NCI-H774 (cell line): ENCODE measurements at places on chromosomes 3 and 15.

DNA sequence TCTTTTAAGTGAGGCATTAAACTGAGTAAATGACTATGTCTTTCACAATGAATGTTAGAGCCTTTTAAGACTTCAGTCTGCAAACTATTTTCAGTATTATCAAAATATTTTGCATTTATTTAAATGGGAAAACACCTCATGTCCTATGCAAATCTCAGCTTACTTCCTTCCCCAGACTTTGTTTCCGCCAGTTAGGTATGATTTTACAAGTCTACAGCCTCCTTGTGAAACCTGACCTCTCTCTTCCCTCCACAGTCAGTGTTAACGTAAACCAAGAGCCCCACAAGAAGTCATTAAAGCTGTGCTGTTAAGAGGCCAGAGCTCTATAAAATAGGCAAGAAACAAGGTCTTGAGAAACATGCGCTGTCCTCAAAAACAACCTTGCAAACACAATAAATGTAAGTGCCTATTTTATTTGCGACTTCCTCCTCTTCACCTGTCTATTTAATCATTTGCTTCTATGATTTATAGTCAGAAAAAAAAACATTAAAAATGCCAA lies 48.3 kb downstream of the PRTG start:
- no peak for DNase-seq

DNA sequence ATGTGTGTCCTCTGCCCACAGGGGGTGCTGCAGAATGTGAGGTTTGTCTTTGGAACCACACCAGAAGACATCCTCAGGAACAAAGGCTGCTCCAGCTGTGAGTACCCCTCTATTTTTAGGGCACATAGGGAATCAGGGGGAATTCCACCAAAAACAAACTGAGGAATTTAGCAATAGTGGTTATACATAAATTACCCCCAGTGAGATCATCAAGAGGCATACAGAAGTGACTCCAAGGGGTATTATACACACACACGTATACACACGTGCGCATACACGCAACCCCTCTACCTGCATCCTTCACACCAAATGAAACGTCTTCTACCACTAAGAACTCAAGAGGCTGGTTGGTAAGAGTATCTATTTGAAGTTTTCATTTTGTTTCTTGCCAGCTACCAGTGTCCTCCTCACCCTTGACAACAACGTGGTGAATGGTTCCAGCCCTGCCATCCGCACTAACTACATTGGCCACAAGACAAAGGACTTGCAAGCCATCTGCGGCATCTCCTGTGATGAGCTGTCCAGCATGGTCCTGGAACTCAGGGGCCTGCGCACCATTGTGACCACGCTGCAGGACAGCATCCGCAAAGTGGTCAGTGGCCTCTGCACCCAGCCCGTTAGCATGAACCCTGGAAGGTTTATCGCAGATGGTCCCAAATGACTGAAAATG lies 2.9 kb downstream of the THBS1 start:
- no peak for DNase-seq

- no peak for DNase-seq
These were observed 36.8 kb upstream of the CFAP161 start for GRCh38 chr15:81097116-81097889.

DNA sequence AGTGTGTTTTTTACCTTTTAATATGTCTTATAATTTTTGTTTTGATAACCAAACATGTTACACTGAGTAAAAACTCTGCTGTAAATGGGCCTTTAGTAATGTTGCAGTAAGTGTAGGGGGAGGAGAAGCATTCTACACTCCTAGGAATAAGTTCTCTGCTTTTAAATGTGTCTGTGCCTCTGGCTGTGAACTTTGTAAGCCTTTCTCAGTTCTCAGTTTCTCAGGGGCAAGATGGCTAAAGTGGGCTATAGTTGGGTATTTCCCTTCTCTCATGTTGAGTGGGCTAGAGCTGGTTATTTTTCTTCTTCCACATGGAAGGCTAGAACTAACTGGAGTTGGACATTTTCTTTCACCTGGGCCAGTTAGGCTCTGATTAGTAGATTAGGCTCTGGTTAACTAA lies 75.3 kb upstream of the NUDT16 start:
- DNase-seq = no peak

DNA sequence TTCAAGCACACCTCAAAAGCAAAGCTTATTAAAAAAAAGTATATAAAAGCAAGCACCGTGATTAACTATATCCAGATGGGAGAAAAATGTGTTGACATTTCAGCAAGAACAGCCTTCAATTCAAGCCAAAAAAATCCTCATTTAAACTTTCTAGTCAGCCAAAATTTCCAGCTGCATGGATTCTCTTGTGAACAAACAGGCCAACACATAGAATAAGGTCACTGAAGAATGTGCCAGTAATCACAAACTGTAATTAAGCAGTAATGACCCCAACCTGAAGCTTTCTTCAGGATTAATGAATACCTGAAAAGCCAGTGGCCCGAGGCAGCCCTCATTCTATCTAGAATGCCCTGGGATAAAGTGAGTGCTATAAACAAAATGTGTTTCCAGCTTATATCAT lies 130.7 kb upstream of the KCNMB2 start:
- no peak for DNase-seq

DNA sequence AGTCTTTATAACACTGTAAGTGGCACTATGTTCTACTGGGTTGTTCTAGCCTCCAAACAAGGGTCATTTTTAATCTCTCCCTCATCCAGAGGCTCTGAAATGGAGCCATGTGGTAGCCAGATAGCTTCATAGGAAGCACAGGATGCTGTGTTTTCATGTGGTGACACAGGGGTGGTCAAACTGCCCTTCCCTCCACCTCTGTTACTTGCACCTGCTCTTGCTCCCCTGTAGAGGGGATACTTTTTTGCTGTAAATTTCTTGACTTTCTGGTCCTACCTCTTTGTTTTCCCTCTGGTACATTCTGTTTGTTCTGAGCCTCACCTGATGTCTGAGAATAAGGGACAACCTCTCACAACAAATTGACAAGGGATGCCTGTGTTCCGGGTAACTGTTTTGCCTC lies 76.8 kb downstream of the EPHB1 start:
- no peak for DNase-seq

DNA sequence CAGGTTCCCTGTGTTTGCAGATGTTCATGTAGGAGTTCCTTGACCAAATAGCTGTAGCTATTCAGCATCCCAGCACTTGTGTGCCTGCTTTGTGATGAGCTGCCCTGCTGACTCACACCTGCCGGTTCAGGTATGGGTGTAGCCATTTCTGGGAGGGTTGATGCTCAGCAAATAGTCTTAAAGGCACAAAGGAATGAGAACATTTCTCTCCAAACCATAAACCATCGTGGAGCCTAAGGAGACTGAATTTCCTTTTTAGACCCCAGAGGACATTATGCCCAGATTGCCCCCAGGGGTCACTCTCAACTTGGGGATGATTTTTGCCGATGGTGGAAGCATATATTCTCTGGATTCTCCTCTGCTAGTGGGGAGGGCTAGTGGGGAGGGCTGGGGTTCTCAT lies 80.6 kb downstream of the ADAMTSL3 start:
- no peak for DNase-seq

DNA sequence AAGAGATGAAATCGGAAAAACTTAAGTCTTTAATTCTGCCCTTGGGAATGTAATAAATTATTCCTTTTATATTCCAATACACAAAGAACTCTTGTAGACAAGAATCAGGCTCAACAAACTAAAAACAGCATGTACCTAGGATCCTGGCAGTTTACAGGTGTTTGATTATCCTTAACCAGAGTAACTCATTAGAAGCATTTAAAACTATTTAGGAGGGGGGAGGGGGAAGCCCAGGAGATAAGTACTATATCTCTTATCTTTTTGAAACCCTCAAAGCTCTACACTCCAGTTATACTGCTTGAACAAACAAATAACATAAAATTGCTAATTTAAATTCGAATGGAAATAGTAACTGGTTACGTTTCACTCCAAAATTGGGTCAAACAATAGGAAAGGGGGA lies 1.9 kb downstream of the CNBP start:
- no peak for DNase-seq

- no peak for DNase-seq
These were observed 16.3 kb upstream of the LMCD1 start for GRCh38 chr3:8485141-8485870.

DNA sequence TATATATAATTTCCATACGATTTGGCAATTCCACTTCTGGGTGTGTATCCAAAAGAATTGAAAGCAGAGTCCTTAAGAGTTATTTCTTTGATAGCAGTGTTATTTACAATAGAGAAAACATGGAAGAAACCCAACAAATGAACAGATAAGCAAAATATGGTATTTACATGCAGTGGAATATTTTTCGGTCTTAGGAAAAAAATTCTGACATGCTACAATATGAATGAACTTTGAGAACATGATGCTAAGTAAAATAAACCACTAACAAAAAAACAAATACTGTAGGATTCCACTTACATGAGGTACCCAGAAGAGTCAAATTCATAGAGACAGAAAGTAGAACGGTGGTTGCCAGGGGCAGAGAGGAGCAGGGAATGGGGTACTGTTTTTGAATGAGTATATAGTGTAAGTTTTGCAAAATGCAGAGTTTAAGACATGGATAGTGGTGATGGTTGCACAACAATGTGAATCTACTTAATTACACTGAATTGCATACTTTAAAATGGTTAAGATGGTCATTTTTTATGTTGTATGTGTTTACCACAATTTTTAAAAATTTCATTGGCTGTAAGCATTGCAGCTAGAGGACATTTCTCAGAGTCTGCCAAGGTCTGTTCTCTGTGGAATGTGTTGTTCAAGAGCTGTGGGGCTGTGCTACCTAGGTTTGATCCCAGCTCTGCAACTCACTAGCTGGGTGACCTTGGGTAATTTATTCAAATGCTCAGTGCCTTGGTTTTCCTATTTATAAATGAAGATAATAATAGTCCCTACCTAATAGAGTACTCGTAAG lies 122.1 kb downstream of the MEX3B start:
- DNase-seq = no peak
